ENCODE measurements at places on chromosomes 1 and 21.

DNA sequence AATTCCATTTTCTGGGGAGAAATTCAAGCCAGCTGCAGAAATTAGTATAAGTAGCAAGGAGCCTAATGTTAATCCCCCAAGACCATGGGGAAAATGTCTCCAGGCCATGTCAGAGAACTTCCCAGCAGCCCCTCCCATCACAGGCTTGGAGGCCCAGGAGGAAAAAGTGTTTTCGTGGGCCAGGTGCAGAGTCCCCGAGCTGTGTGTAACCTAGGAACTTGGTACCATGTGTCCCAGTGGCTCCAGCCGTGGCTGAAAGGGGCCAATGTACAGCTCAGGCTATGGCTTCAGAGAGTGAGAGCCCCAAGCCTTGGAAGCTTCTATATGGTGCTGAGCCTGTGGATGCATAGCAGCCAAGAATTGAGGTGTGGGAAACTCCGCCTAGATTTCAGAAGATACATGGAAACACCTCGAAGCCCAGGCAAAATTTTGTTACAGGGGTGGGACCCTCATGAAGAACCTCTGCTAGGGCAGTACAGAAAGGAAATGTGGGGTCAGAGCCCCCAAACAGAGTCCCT lies 286.3 kb downstream of the MATN1 start:
- DNase-seq: no peak

DNA sequence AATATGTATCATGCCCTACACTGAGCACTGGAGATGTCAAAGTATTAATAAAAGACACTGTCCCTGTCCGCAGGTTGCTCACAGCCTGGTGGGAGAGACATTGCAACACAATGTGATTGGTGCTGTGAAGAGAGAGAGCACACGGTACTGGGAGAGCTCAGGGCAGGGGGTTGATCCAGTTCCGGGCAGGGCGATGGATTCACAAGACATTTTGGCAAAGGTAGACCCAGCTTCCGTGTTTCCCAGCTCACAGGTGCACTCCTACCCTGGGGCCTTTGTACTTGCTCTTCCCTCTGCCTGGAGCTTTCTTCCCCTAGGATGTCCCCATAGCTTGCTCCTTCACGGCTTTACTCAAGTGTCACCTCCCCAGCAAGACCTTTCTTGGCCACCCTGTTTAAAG lies 1.4 kb downstream of the PLA2G5 start:
- no peak for DNase-seq

- DNase-seq: no peak
These were observed 482.0 kb downstream of the SETD4 start for GRCh38 chr21:35578347-35578782.

DNA sequence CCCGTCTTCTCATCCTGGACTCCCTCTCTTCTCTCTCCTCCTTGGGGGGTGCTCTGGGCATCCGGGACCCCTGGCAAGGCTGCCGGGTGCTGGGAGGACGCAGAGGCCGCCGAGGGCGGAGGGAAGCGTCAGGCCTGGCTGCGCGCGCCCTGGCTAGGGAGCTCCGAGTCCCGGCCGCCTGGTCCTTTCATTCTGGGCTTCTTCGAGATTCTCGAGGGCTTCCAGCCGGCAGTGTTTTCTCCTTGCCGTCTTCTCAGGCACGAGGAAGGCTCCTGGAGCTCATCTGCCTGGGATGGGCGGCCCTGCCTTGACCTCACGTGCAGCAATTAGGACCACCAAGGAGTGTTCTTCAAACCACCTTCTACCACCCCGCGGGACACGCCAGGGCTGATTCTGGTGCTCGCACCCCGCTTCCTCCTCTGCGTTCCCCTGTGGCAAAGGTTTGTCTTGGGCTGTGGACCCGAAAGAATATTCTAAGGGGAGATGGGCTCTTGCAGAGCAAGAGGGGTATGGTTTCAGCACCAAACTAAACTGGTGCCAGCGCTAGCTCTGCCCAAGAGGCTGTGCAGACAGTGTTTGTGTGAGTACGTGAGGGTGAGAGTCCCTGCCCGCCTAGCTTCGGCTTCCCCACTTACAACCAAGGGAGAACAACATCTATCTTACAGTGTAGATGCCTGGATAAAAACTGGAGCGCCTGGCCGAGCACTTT lies 36.5 kb downstream of the PIK3CD start:
- DNase-seq: no peak

DNA sequence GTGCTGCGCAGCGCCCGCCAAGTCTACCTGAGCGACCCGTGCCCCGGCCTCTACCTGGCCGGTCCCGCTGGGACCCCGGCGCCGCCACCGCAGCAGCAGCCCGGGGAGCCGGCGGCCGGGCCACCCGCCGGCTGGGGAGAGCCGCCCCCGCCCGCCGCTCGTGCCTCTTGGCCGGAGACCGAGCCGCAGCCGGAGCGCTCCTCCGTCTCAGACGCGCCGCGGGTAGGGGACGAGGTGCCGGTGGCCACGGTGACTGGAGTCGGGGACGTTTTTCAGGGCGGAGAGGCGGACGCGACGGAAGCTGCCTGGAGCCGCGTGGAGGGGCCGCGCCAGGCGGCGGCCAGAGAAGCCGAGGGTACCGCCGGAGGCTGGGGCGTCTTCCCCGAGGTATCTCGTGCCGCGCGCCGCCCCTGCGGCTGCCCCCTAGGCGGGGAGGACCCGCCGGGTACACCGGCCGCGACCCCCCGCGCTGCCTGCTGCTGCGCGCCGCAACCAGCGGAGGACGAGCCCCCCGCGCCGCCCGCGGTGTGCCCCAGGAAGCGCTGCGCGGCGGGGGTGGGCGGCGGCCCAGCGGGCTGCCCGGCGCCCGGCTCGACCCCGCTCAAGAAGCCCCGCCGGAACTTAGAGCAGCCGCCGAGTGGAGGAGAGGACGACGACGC lies 646 bp downstream of the IER5 start:
- DNase-seq: no peak

GRCh38 chr1:112260699-112261098 lies 135.3 kb upstream of the CTTNBP2NL start:
- no peak for DNase-seq

DNA sequence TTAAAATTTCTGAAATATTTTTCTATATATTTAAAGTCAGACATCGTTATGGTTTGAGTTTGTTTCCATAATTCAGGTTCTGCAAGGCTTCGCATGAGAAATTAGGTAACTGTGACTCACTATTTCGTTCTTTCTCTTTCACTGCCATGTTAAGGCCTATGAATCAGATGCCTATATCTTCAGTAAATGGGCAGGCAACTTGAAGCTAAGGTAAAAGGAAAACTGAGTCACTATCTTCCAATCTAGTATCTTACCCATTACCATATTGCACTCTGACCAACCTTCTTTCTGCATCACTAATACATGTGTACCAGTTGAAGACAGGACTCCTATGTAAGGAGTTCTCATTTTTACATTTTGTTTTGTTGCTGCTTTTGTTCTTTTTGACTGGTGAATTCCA lies 37.8 kb downstream of the PYHIN1 start:
- no peak for DNase-seq

- no peak for DNase-seq
These were observed 120.4 kb downstream of the KCNH1 start for GRCh38 chr1:211013346-211014240.

Measured in NCI-H1417 treated with DMSO at 0.1 percent for 48 hours (cell line).